ENCODE measurements at places on chromosomes 11 and 22.

GRCh38 chr11:118106789-118107335 is 20.1 kb upstream of the SMIM35 start:
- no peak for DNase-seq

DNA sequence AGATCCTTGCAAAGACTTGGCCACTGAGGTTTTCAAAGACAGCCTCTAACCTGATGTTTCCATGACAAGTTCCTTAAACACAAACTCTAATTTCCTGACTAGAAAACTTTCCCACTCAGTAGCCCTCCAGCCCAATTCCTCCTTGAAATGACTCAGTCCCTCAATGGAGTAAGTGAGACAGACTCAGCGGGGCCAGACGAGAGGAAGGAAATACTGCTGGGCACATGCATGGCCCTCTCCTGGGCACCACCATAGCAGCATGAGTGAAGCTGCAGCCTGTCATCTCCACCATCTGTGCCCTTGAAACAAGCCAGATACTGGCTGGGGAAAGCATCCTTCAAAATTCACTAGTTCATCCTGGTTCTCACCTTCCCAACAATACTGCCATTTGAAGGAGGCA is 76.2 kb upstream of the GDPD4 start:
- DNase-seq = no peak

DNA sequence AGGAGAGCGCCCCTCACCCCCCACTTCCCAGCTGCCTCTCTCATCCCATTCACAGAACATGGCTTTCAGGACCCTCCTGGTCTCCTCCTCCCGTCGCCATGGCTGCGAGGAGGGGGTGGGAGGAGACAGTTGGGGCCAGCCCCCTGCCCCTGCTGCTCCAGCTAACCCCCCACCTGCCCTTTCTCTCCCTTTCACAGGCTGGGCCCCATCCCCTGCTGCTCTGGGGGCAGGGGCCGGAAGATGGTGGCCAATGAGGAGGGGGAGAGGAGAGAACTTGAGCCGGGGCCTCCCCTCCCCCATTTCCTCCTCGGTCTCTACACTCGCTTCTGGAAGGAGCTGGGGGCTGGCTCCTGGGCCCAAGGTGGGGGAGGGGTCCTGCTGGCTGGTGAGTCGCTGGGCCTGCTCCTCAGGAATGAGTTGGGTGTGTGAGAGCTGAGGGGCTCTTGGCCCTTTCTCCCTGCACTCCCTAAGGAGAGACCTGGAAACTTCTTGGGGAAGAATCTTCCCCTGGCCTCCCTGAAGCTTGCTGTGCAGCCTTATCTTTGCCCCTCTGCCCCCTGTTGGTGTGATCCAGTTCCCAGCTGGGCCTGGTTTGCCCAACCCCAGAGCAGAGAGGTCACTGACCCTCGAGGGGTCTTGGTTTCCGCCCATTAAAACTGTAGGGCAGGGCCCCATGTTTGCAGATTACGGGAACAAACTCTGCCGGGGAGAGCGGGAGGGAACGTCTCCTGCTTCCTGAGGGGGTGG is 10.2 kb downstream of the YPEL4 start:
- DNase-seq = no peak

DNA sequence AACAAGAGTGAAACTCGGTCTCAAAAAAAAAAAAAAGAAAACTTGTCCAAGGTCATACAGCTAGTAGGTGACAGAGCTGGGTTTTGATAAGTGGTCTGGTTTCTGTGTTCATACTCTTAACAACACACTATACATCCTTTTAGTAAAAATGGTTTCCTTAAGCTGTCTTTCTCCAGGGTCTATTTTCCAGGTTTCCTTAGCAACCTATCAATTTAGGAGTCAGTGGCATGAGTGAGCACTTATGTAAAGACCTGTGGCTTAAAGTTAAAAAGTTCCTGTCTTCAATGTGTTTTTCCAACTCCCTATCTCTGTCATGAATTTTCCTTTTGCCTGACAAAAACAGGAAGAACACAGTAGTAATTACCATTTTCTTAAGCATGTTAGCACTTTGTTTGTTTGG is 480.5 kb downstream of the TMEM135 start:
- DNase-seq = no peak

DNA sequence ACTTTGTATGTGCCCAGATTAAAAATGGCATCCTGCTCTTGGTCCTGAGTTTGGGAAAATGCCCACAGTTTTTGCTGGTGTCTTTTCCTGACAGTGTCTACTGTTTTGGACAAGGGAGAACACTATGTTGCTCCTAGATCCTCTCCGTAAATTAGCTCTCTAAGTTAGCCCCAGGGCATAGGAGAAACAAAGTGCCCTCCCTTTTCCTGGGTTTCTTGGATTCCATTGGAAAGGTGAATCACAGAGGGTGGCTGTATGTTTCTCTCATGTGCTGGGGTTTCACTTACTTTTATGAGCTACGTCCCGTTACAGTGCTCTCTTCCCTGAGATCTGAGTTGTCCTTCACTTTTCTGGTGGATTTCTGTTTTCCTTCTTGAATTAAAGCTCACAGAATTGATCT is 782.8 kb downstream of the CNTN5 start:
- no peak for DNase-seq

- DNase-seq = no peak
These were observed 2.7 kb downstream of the HEPHL1 start for GRCh38 chr11:94023856-94024255.

GRCh38 chr11:95108671-95109551 is 19.3 kb downstream of the ENDOD1 start:
- no peak for DNase-seq

DNA sequence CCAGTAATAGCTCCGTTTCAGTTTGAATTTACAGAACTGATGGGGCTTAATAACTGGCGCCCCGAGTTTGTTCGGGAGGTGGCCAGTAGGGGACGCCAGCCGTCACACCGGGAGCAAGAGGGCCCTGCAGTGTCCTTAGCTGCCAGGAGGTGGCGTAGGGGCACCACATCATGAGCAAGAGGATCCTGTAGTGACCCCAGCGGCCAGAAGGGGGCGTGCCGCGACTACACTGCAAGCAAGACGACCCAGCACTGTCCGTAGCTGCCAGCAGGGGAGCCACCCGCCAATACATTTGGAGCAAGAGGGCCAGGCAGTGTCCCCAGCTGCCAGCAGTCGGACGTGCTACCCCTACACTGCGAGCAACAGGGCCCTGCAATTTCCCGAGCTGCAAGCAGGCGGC is 663.7 kb upstream of the B3GAT1 start:
- peak; percentile 53 for DNase-seq

DNA sequence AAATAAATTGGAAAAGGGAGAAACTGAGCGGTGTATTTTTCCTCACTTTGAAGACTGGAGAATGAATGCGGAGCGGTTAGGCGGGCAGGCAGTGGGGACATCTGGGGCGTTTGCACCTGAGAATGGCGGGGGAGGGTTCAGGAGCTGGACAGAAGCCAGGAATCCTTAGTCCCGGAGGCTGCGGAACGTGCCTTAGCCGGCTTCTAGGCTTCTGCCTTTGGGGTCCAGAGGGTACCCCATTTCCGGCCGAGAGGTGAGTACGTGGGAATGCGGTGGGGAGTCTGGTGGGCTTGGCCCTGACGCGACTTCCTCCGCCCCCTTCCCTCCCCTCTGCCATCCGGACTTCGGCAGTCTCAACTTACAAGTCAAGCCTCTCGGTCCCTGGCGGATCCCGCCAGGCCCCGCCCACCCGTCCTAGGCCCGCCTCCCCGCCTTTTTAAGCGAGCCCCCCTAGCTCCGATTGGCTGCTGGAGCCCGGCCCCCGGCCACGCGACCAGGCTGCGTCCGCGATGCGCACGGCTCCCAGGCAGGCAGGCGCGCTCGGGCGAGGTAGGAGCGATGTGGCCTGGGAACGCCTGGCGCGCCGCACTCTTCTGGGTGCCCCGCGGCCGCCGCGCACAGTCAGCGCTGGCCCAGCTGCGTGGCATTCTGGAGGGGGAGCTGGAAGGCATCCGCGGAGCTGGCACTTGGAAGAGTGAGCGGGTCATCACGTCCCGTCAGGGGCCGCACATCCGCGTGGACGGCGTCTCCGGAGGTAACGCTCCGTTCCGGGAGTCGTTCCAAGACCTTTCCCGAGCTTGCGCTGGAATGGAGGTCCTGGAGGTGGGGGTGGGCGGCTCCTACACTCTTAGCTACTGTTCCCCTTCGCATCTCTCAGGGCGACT is at the start of gene GCAT:
GCAT (plus strand) TSS at position 525 of the 884 bp plus-strand sequence; CDS start at position 559, 34 bp downstream.
- DNase-seq = peak; percentile 88

- DNase-seq = peak; percentile 20
These were observed 23.0 kb downstream of the RELT start for GRCh38 chr11:73399159-73399590.

DNA sequence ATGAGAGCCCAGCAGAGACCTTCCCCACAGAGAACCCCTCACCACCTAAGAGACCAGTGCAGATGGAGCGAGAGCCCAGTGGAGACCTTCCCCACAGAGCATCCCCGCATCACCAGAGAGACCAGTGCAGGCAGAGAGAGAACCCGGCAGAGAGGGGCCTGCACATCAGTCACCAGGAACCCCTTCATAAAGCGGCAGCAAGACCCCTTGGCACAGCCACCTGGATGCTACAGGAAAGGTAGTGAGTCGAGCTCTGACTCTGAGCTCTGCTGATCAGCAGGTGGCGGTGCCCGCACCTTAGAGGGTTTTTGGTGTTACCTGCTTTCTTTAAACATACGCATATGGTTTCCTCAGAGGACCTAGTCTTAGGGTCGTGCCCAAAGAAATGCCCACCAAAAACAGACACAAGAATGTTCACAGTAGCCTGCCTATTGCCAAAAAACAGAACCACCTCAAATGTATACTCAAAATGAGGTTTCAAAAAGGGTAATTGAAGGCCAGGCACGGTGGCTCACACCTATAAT is 678.7 kb downstream of the BRD1 start:
- DNase-seq = no peak

GRCh38 chr11:41982975-41983374 is 523.5 kb upstream of the LRRC4C start:
- DNase-seq = no peak

GRCh38 chr11:11170352-11171084 is 182.5 kb downstream of the CSNK2A3 start:
- DNase-seq = no peak

- DNase-seq = no peak
These were observed 66.6 kb downstream of the GALNT18 start for GRCh38 chr11:11555208-11555607.

DNA sequence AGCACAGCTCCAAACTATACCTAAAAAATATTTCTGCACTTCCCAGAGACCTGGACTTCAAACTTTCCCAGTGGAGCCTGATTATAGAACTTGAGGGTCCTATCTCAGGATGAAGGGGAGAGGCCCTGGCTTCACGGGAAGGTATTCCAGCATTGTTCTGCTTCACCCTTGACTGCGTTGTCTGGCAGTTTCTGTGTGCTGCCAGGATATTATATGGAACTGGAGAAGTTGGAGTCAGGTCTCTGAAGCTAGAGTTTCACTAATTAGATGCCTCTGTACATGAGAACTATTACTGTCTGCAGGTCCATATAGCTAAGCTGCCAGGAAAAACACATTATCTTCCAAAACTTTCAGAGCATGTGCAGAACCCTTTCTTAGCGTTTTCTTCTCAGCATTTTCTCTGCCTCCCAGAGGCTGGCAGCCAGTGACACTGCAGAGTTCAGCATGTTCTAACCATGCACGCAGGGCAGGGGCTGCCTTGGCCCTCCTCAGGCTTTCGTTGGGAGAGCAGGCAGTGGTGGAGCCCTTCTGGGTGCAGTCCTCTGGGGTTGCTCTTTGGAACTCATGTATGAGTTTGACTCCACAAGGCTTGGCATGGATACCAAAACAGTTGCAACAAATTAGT is 99.3 kb downstream of the CWC15 start:
- no peak for DNase-seq

DNA sequence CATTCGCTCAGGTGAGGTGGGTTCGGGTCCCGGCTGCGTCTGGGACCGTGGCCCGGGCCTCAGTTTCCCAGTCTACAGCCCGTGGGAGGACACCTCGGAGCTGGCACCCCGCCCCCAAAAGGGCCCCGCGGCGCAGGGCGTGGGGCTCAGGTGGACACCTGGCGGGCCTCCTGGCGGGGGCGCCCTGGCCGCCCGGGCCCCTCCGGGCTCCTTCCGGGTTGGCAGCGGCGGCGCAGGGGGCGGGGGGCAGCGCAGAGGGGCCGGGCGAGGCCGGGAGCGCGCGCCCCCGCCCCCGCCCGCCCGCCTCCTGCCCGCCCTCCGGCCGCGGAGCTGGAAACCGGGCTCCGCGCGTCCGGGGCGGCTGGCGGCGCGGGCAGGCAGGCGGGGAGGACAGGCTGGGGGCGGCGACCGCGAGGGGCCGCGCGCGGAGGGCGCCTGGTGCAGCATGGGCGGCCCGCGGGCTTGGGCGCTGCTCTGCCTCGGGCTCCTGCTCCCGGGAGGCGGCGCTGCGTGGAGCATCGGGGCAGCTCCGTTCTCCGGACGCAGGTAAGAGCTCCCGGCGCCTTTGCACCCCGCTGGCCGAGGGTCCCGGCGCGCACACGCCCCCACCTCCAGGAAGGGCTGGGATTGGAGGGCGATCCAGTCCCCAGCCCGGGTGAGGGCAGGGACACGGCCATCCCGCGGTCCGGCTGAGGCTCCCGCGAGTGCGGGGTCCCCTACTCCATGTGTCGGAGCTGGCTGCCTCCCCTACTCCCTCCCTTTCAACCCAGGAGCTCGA is at the start of gene EMID1:
EMID1 (plus strand) TSS at position 303 of the 778 bp plus-strand sequence; CDS start at position 446, 143 bp downstream.
- peak; percentile 30 for DNase-seq

- no peak for DNase-seq
These were observed 14.0 kb upstream of the KCNJ11 start for GRCh38 chr11:17402486-17402885.
